NCI-H1092 treated with DMSO at 0.1 percent for 48 hours (cell line): ENCODE measurements at places on chromosomes 1 and 21.

DNA sequence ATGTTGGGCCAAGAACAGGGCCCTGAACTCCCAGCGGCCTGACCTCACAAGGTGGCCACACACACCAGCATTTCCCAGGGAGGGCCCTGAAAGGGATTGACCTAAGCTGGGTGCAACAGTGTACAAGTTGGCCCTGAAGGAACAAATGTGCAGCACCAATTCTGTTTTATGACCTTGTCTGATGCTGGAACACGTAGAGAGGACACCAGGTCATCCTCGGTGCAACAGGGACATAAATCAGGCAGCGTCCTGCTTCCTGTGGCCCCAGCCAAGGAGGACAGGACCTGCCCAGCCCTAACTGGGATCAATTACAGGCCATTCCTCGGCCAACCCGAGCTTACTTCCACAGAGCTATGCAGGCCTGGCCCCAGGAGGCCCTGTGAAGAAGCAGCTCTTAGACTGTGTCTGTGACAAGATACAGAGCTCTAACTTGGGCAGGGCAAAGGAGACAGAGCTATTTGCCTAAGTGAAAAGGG is 12.8 kb upstream of the PHC2 start:
- DNase-seq, result no peak

- DNase-seq, result no peak
Measured at GRCh38 chr1:53819387-53819786, 18.7 kb downstream of the NDC1 start.

GRCh38 chr1:107690491-107690890 is 274.5 kb downstream of the VAV3 start:
- DNase-seq, result no peak

DNA sequence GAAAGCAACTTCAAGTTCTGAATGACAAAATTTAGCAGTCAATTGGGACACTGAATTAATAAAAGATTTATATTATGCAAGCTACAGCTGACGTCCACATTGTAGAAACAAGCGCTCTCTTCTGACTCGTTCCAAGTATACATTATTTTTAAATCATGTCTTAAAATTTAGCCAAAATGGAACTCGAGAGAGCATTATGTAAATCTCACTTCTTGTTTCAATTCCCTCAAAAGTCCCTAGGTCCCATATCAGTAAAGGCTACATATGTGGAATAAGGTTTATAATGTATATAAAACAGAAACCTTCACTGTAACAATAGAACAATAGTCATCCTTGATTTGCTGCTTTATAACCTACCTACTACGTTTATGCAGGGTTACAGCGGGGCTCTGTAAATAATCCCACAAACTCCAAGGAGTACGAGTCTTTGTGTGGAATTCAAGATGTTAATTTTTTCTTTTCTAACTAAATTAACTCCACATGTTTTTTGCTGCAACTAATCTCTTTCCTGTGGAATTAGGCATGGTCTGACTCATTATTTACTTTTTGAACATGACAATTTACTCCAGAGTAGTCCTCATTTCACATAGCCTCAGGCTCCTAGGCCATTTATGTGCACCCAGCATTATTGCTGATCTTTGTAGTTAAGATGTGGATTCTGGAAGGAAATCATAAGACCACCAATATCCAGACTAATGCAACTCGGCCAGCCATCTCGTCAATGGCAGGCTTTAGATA is 785.1 kb downstream of the LTN1 start:
- no peak for DNase-seq

- DNase-seq, result no peak
Measured at GRCh38 chr1:181425566-181425965, 57.8 kb upstream of the CACNA1E start.

- DNase-seq, result no peak
Measured at GRCh38 chr1:235077571-235078479, 50.8 kb downstream of the TOMM20 start.

GRCh38 chr1:10160907-10161490 is 49.4 kb upstream of the KIF1B start:
- DNase-seq, result no peak

- DNase-seq, result no peak
Measured at GRCh38 chr1:231676487-231676886, 49.9 kb downstream of the DISC1 start.

GRCh38 chr1:24855474-24855873 is 74.6 kb downstream of the RUNX3 start:
- DNase-seq, result no peak
